ENCODE measurements at places on chromosomes 2 and 18.

GRCh38 chr2:41038408-41038807 lies 586.5 kb upstream of the SLC8A1 start:
- DNase-seq: no peak

- no peak for DNase-seq
Observed at GRCh38 chr2:191634791-191635190, 43.1 kb upstream of the NABP1 start.

DNA sequence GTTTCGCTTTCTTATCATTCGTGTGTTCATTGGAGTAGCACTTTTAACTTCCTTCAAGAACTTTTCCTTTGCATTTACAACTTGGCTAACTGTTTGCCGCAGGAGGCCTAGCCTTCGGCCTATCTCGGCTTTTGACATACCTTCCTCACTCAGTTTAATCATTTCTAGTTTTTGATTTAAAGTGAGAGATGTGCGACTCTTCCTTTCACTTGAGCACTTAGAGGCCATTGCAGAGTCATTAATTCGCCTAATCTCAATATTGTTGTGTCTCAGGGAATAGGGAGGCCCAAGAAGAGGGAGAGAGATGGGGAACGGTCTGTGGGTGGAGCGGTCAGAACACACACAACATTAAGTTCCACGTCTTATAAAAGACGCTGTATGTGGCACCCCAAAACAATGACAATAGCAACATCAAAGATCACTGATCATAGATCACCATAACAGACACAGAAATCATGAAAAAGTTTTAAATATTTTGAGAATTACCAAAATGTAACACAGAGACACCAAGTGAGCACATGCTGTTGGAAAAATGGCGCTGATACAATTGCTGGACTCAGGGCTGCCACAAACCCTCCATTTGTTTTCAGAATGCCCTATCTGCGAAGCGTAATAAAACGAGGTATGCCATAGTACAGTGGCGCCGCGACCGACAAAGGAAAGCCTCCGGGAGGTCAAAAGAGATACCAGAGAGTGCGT lies 553 bp downstream of the TIGD1 start:
- no peak for DNase-seq

- no peak for DNase-seq
Observed at GRCh38 chr2:80706541-80706940, 402.0 kb upstream of the LRRTM1 start.

GRCh38 chr18:2723207-2723606 lies 67.7 kb downstream of the SMCHD1 start:
- no peak for DNase-seq

- no peak for DNase-seq
Observed at GRCh38 chr2:9739531-9739964, 103.7 kb upstream of the TAF1B start.

DNA sequence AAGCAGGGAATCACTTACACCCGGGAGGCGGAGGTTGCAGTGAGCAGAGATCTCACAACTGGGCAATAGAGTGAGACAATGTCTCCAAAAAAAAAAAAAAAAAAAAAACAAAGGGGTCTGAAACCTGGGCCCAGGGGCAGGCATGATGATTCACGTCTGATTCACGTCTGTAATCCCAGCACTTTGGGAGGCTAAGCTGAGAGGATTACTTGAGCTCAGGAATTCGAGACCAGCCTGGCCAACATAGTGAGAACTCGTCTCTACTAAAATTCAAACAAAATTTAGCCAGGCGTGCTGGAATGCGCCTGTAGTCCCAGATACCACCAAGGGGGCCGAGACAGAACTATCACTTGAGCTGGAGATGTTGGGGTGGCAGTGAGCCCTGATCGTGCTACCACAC lies 30.3 kb downstream of the TEX44 start:
- no peak for DNase-seq
